Sigmoid colon (tissue), 7 donors: ENCODE measurements at places on chromosomes 1 and 21. TPM values are rescaled to one million over a fixed set of nuclear protein-coding genes. Genes with fewer than 3 reads are reported as not detected.

DNA sequence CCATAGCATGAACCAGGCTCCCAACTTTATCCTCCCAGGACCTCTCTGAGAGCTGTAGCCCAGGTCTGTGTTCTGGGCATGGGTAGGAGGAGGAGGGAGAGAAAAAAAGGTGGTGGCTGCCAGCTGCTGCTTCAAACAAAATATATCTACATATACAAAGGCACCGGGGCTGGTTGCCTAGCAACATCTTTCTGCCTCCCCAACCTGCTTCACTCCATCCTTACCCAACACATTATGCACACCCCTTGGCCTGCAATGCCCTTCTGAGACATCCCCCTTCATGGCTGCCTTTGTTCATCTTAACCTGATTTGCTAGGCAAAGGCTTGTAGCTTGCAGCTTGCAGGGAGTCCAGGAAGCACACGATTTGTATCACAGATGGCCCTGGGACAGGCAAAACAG, 27.2 kb upstream of the ATP1A1 start:
- no peak overlapping the region for H3K4me3 ChIP-seq
- DNase-seq, result no peak
- no peaks in the 10 kb centered on the region for H3K4me1 ChIP-seq
- H3K27ac ChIP-seq, result no peak overlapping the region

DNA sequence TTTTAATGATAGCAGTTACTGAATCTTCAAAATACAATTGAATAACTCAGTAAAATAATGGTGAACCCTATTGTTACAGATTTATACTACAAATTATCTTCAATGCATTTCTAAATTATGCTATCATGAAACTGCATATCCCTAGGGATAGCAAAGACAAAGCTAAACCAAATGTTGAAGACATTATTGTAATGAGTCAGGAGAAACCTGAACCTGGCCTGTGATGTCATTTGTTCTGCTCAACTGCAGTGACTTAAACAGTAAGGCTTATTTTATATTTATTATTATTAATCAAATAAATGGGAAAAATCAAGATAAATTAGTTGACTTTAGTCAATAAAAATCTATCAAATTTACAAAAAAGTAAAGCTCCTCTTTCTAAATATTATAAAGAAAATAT, 100.3 kb downstream of the UCHL5 start:
- H3K27ac ChIP-seq, result no peak overlapping the region
- no peaks in the 10 kb centered on the region for H3K27me3 ChIP-seq
- no peaks in the 10 kb centered on the region for H3K36me3 ChIP-seq
- H3K4me3 ChIP-seq, result no peak overlapping the region

- H3K4me1 ChIP-seq, result no peaks in the 10 kb centered on the region
- no peaks in the 10 kb centered on the region for H3K27me3 ChIP-seq
- no peaks in the 10 kb centered on the region for H3K36me3 ChIP-seq
- H3K27ac ChIP-seq, result no peak overlapping the region
- no peak overlapping the region for H3K4me3 ChIP-seq
- DNase-seq, result no peak
These were observed 15.1 kb upstream of the ST6GALNAC3 start for GRCh38 chr1:76059451-76059850.

OLFML2B gene
- total RNA-seq, result 24.4 TPM

IVL gene
- not detected for total RNA-seq
